ENCODE measurements at places on chromosomes 4 and X.

DNA sequence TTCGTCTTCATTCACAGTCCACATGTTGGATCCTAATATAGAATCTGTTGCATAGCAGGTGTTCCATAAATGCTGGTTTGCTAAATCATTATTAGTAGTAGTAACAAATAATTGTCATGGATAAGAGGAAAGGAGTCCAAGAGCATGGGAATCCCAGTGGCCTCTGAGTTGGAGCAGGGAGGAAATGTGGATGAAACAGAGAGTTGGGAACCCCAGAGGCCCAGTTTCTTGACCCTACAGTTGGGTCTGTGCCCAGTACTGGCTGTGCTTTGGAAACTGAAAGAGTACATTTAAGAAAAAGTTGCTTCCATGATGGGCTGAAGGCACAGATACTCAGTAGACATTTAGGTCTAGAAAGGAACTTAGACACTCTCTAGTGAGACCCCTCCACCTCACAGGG is 149.4 kb upstream of the PSAPL1 start:
- no peak for DNase-seq

- DNase-seq = no peak
These were observed 8.7 kb upstream of the ANAPC4 start for GRCh38 chr4:25368315-25368714.

GRCh38 chrX:42505016-42505415 is 272.9 kb downstream of the PPP1R2C start:
- DNase-seq = no peak

DNA sequence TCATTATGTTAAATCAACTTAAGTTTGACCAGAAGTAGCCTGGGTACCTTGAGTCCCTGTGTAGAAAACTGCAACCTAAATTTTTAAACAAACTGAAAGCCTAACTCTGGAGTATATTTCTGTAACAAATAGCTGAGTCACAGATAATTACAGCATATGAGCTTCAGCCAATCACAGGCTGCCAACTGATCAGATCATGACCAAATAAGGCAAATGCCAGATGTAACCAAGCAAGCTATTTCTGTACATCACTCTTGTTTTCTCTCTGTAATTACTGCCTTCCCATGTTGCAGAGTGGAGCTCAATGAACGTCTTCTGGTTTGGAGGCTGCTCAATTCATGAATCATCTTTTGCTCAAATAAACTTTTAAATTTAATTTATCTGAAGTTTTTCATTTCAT is 980.9 kb upstream of the DIAPH2 start:
- no peak for DNase-seq

DNA sequence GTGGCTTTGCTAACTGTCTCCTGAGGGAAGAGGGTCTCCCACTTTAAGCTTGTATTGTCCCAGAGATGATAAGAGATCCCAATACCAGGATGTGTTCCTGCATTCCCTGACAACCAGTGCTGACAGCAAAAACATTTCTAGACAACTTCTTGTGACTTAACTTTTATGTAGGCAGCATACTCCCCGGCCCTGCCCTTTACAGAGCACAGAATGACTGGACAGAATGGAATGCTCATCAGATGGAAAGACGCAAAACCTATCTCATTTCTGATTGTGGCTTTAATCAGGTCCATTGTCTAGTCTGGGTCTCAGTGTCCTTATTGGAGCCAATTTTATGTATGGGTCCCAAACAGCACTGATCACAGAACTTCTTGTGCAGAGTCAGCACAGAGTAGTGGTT is 18.2 kb upstream of the PLAC1 start:
- DNase-seq = no peak

DNA sequence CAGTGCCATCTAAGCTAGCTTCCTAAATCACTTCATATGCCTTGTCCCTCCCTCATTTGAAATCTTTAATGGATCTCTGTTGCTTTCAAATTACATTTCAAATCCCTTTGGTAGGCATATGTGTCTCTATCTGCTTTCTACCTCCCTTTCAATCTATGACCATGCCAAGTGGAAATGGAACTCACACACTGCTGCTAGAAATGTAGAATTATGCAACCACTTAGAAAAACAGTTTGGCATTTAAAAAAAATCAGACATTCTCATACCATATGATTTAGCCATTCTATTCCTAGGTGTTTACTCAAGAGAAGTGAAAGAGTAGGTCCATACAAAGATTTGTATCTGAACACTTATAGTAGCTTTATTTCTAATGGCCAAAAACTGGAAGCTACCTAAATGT is 413.5 kb upstream of the INTU start:
- DNase-seq = no peak

- no peak for DNase-seq
These were observed 156.9 kb downstream of the APBB2 start for GRCh38 chr4:41057467-41057866.
